ENCODE measurements at places on chromosomes 3 and 15.

DNA sequence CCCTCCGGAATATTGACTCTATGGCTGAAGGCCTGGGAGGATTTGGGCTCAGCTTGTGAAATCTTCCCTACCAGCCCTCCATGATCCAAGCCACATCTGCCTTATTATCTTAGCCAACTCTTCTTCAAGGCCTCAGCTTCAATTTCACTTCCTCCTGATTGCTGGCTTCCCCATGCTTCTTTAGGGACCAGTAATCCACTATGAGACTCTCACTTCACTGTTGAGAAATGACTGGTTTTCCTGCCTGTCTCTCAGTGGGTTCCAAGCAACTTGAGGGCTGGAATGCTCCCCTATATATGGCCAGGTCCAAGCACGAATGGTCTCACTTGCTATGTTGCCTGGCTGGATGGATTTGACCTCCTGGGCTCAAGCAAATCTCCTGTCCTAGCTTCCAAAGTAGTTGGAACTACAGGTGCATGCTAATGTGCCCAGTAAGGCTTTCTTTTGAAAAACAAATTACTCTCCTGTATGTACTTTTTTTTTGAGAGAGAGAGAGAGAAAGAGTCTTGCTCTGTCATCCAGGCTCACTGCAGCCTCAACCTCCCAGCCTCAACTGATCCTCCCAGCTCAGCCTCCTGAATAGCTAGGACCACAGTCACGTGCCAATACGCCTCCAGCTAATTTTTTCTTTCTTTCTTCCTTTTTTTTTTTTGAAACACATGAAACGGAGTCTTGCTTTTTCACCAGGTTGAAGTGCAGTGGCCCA lies 7.9 kb upstream of the PIK3CB start:
- no peak for DNase-seq

GRCh38 chr3:11624161-11624560 lies 19.6 kb downstream of the VGLL4 start:
- DNase-seq, result no peak

GRCh38 chr3:195116407-195117185 lies 154.4 kb downstream of the XXYLT1 start:
- DNase-seq, result no peak

DNA sequence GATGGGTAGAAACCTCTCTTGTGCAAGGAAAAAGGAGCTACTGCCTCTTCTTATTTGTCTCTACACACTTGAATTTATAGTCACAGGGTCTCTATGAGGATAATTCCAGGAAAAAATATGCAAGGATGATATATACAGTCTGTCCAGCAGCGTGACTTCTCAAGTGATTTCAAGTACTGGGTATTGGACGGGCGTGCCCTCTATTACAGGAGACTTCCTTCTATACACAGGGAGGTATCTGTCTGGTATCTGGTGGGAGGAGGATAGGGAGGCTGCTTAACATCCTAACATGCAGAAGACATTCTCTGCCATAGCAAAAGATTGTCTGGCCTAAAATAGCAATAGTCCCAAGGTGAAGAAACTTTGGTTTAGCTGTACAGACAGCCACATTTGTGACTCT lies 146.1 kb downstream of the TPRG1 start:
- no peak for DNase-seq

DNA sequence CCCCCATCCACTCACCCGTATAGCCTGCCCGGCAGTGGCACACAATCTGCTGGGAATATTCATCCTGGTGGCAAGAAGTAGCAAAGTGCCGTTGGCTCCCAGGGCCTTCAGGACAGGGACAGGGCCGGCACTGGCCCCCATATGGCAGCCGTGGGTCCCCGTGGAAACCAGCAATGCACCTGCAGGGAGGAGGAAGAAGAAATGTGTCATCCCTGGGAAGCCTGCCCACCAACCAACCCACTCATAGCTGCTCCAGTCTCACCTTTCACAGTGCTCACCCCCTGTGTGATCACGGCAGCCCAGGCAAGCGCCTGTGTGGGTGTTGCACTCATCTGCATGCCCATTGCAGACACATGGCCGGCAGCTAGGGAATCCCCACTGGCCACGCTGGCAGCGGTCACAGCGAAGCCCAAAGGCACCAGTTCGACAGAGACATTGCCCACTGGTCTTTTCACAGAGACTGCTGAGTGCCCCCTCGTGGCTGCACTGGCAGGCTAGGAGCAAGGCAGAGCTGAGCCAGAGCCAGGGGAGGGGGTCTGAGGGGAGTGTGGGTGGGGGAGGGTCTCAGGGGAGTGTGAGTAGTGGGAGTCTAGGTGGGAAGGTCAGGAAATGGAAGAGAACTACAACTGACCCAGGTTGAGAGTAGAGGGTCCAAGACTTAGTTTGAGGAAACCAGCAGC lies 4.5 kb upstream of the USP19 start:
- DNase-seq, result no peak

DNA sequence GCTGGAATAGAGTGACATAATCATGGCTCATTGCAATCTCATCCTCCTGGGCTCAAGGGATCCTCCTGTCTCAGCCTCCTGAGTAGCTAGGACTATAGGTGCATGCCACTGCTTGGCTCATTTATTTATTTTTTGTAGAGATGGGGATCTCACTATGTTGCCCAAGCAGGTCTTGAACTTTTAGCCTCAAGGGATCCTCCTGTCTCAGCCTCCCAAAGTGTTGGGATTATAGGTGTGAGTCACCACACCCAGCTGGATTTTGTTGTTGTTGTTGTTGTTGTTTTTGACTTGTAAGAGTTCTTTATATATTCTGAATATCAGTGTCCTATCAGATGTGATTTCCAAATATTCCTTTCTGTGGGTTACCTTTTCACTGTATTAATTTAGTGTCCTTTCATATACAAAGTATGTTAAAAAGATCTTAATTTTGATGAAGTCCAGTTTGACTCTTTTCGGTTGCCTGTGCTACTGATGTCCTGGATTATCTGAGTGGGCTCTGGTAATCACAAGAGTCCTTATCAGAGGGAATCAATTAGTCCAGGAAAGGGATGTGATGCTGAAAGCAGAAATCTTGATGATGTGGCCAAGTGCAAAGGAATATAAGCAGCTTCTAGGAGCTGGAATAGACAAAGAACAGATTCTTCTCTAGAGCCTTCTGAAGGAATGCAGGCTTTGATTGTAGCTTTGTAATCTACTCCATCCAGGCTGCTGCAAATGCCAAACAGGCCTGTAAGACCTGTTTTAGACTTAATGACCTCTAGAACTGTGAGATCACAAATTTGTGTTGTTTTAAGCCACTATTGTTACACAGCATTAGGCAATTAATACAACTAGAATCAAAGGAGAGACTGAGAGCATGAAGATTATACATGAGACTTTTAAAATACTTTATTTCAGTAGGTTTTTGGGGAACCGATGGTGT lies 30.2 kb downstream of the NCK1 start:
- no peak for DNase-seq

DNA sequence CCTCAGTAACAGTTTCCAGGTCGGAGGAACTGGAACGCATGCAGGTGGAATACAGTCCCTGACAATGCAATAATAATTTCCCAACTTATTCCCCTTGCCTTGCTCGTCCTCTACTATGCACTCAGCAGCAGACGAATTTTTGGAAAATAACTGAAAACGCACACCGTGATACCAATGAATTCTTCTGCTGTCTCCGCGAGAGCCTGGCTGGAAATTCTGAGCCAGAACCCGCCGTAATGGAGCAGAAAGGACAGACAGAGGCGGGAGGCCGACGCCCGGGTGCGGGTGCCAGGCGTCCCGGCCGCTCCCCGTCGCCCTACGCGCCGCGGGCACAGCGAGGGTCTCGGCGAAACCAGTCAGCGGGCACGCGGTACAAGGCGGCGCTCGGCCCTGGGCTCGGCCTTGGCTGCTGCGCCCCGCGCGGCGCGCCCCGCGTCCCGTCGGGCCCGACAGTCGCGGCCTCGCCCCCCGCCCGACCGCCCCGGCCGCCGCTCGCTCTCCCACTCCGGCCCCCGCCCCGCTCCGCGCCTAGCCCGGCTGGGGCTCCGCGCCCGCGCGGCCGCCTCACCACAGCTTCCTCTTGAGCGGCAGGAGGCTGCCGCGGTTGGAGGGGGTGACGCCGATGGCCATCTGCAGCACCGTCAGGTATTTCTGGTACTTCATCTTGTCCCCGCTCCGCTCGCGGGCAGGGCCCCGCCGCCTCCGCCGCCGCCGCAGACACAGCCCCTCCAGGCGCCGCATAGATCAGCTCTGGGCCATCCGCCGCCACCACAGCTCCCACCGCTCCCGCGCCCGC lies 114.5 kb upstream of the GOLGA8J start:
- peak; percentile 65 for DNase-seq

DNA sequence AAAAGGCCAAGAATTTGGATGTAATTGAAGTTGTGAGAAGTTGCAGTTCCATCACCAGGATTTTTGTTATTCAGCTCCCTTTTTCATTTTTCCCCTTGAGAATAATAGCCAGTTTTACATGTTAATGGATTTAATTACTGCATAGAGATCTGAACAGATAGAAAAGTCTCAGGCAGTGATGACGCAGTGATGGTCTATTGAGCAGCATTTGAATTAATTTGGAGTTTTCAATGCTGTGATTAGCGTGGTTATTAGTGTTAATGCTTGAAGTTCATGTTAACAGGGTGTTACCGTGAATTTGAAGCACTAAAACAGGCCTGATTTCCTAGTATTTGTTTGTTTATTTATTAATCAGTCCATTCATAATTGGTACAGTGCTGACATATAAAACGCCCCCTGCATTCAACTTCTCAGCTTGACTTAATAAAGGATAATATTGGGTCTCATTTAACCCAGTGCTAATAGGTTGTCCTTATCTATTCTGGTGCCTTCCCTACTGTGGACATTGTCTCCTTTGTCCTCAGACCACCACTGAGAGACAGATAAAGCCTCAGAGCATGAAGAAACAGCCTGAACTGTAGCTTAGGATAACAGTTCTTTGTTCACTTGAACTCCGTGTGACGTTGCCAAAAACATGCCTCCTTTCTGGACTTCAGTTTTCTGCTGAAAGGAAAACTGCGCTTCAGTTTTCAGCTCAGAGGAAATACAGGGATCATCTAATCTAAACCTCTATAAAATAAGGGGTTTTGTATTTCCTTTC lies 82.4 kb downstream of the RTP4 start:
- no peak for DNase-seq

DNA sequence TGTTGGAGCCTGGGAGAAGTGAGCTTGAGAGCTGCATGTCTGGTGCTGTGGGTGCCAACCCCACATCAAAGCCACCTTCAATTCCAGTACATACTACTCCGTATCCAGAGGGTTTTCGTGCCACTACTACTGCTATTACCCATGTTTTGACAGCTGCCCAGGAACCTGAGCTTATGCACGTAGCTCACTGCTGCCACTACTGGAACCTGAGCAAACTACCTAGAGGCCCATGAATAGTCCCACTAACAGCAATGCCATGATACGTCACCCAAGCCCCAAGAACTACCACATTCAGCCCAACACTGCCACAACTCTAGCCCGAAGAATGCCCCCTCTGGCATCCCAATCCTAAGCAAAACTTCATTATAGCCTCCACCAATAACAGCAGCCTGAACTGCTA lies 215.2 kb upstream of the BCHE start:
- no peak for DNase-seq

- DNase-seq, result no peak
Measured at GRCh38 chr3:60759439-60759838, 491.8 kb downstream of the FHIT start.

- DNase-seq, result no peak
Measured at GRCh38 chr3:108328821-108329486, 32.6 kb downstream of the HHLA2 start.

DNA sequence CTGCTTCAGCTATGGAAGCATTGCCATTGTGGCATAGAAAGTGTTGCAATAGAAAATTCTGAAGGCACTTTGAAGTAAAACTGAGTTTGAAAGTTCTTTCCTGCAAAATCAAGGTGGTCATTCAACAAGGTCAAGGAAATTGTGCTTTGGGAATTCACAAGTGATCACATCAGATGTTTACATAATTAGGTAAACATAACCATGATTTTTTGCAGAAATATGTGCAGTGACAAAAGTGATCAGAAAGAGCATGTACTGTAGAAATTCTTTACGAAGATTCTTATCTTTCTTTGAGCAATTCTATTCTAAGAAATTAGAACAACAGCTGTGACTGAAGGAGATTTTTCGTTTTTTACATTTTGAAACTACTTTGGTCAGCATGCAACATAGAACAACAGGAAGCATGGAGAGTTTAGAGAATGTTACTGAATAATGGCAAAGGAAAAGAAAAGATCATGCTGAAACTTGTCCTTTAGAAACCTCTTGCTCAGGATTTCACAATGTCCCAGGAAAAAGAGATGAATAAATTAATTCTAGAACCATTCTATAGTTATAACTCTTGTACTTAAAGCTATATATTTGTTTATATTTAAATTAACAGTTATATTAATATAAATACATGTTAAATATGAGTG lies 643.4 kb upstream of the ARPP21 start:
- no peak for DNase-seq

- DNase-seq, result no peak
Measured at GRCh38 chr15:60590935-60591495, 112.1 kb upstream of the ICE2 start.

GRCh38 chr3:4532535-4533112 lies 39.5 kb downstream of the ITPR1 start:
- DNase-seq, result no peak

GRCh38 chr15:52423852-52424251 lies 104.8 kb downstream of the MYO5A start:
- no peak for DNase-seq

GRCh38 chr15:69789648-69790393 lies 307.9 kb downstream of the TLE3 start:
- DNase-seq, result peak; percentile 23

- no peak for DNase-seq
Measured at GRCh38 chr3:34742151-34742550, 897.2 kb upstream of the ARPP21 start.

DNA sequence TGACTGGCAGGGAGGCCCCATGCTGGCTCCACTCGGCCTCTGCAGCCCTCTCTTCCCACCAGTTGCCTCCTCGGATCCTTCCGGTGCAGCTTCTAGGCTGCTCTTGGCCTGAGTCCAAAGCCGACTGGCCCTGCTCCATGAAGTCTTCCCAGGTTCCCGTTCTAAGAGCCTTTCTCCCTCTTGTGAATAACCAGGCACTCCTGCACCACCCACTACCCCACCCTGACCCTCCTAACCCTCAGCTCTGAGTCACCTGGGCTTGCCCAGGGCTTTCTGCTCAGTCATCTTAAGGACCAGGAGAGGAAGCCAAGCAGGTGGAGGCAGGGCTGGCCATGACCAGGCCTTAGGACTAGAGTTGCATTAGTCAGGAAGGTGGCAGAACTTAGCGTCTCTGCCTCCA lies 28.1 kb upstream of the CNBP start:
- no peak for DNase-seq

GRCh38 chr15:50084932-50085331 lies 34.1 kb downstream of the ATP8B4 start:
- no peak for DNase-seq

GRCh38 chr3:8492744-8493511 lies 8.7 kb upstream of the LMCD1 start:
- no peak for DNase-seq

DNA sequence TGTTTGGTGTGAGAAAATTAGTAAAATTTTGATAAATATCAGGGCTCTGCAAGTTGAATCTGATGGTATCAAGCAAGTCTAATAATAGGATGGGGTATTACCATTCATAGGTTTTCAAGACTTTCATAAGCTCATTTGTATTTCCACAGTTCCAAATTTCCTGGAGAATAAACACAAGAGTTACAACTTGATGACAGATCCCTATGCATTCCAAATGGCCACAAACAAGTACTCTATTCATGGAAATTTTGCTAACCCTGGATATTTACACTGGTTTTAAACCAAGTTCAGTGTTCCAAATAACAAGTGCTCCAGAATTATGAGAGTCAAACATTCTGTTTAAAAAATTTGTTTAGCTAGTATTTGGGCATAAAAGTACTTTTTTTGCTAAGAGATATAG lies 75.0 kb upstream of the CNTN6 start:
- no peak for DNase-seq

Measured in left forelimb (tissue), 1 donor.